ENCODE measurements at places on chromosomes 1 and 21.

DNA sequence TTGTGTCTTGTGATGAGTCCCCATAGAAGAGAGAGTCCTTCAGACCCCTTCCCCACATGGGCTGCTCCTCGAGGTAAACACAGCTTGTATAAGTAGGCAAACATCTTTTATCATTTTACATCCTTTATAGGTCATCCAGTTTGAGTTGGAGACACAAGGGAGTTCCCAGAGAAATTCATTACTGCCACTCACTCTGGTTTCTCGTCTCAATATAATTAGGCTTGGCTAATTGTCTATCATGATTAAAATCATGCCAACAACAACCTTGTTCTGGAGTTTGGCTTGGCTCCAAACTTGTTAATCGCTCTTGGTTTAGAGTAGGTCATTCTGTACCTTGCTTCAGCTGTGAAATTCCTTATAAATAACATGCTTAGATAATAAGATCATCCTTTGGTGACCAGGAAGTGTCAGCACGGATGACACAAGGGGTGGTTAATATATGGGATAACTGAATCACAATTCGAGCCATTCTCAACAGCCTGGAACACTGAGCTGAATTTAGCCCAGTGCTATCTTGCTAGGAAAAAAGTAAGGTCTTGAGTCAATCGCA, 70.7 kb upstream of the DAB1 start:
- DNase-seq, result no peak

DNA sequence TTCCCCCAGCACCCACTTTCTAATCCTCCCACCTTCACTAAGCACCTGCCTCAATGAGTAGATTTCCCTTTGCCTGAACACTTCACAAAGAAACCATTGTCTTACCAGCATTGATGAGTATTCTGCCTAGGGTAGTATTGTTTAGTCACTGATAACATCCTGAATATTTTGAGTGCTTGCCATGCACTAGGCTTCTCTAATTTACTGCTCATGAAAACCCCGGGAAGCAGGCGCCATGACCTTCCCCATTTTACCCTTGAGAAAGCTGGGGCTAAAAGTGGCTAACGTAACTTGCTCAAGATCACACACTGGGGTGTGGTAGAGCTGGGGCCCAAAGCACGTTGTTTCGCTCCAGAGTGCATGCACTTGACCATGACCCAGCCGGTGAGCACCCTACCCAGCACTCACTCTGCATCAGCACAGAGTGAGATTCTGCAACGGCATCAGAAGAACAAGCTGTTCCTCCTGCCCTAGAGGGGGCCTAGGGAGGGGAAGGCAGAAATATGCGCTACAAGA, 10.6 kb upstream of the F3 start:
- DNase-seq, result no peak

DNA sequence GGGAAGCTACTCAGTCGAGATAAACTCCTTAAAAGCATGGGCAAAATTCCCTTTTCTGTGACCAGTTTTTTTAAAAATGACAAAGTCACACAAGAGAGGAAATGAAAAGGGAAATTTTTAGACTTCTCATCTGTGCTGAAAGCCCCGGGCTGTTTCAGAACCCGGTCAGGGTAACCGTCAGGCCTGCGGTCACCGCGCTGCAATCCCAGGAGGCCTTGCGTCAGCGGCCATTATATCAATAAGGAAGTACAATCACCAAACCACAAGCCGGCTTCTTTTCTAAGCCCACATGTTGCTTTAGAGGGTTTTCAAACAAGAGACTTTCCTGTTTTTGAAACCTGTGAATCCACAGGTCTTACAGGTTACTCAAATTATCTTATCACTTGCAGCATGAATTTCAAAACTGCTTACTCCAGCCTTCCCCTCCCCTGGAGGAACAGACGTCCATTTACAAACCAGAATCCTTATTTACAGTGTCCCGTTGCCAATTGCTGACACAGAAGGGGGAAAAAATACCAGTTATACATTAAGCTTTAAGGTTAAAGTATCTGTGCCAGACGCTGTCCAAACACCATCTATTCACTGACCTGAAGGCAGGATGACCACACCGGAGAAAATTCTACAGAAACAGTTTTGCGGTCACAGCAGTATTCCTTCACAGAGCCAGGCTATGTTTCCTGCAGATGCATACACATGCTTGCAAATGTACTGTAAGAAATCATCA, 165.3 kb downstream of the TOMM20 start:
- no peak for DNase-seq

GRCh38 chr1:212791261-212791675, 309 bp downstream of the NSL1 start:
- DNase-seq, result peak; percentile 35

DNA sequence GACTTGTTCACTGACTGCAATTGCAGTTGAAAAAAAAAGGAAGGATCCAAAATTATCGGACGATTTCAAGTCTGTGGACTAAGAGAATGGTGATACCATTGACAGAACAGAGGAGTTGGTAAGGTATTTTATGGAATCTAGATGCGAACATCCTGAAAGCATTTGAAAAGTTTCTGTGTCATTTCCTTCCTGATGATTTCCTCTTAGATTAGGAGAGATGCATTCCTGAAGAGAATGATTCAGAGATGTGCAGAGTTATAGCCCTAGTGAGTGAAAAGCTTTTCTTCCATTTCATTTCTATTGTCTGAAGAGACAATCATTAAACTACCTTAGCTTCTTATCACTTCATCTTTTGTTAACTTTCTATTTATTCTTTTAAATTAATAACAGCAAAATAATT, 200.0 kb downstream of the KCNK2 start:
- no peak for DNase-seq

DNA sequence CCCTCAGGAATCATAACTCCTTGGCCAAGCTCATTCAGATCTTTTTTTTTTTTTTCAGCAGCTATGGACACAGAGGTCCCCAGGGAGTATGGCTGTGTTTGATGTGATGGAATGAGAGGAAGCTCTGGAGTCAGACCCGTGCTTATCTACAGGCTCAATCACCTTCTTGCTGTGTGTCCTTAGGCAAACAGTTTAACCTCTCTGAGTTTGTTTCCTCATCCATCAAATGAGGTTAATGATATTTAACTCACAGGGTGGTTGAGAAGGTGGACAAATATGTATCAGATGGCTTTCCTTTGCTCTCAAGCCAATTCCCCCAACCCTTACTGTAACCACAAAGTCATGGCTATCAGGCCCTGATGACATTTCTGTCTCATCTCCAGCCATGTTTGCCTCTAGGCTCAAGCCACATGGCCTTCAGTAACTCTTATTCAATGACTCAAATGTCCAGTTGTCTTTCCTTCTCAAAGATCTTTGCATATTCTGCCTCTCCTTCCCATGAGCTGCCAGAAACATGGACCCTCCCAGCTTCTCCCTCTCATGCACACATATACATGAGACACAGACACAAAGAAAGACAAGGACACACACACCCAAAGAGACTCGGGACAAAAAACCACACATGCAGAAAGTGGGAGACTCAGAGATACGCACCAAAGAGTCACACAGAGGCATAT, 303.5 kb upstream of the KAZN start:
- DNase-seq, result no peak

DNA sequence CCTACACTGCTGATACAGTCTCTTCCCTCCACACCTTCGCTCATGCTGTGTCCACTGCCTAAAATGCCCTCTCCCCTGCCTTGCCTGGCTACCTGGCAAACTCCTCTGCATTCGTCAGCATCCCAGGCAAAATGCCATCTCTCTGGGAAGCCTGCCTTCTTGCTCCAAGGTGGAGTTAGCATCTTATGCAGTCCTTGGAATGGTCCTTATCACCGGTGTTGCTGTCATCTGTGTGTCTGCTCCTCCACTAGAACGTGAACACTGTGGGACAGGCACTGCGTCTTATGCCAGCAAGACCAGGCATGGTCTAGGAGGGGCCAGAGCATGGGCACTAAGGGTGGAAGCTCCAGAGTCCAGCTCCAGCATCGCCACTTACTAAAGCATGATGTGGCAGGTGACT, 211.8 kb downstream of the MATN1 start:
- no peak for DNase-seq

GRCh38 chr1:30777904-30778153, 20.3 kb upstream of the LAPTM5 start:
- no peak for DNase-seq

- no peak for DNase-seq
Observed at GRCh38 chr1:93200086-93200620, 19.6 kb downstream of the CCDC18 start.

DNA sequence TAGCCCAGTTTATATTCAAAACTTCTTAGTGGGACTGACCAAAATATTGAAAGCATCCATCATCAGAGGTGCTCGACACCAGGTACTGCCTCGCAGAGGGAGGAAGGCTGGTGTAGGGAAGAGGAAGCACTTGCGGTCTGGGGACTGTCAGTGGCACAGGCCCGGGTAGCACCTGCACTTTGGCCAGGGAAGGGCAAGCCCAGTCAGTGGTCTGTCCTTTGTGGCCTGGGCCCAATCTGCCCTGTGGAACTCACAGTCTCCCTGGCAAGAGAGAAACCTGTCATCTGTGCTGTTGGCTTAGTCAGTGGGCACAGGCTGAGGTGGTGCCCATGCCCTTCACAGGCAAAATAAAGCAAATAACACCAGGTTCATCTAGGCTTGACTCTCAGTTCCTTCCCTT, 77.4 kb downstream of the SYT6 start:
- no peak for DNase-seq

- DNase-seq, result no peak
Observed at GRCh38 chr21:45471525-45472221, 66.7 kb downstream of the COL18A1 start.

DNA sequence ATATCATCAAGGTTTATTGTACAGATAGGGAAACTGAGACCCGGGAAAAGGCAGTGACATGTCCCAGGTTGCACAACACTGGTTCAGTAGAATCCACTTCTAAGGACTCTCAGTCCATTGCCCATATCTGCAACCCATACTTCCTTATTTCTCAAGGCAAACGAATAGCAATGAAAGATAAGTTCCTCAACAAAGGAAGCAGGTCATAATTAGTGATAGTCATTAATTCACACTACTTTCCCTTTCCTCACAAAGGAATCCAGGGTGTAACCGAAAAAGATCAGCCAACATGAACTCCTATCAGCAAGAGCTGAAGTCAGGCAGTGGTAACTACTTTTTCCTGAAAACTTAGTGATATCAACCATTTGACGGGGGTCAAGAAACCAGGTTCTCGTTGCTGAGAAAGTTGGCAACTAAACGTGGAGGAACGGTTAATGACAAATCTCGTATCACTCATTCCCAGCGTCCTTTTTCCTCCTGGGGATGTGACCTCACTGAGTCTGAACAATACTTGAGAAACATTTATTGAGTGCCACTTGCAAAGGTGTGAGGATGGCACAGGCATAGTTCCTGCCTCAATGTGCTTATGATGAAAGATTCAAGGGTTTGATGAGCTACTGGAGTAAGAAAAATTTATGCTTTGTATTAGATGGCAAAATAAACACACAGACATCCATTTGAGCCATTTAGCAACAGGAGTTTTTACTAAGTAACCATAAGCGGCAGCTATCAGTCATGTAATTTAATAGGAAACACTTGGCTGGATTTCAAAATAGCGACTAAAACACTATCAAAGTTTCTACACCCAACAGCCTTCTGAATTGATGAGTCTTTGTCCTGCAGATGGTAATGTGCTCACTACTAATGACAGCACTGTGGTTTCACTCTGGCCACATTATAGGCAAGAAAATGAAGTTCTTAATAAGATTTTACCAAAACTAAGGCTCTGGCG, 82.3 kb downstream of the PLPP3 start:
- peak; percentile 7 for DNase-seq

DNA sequence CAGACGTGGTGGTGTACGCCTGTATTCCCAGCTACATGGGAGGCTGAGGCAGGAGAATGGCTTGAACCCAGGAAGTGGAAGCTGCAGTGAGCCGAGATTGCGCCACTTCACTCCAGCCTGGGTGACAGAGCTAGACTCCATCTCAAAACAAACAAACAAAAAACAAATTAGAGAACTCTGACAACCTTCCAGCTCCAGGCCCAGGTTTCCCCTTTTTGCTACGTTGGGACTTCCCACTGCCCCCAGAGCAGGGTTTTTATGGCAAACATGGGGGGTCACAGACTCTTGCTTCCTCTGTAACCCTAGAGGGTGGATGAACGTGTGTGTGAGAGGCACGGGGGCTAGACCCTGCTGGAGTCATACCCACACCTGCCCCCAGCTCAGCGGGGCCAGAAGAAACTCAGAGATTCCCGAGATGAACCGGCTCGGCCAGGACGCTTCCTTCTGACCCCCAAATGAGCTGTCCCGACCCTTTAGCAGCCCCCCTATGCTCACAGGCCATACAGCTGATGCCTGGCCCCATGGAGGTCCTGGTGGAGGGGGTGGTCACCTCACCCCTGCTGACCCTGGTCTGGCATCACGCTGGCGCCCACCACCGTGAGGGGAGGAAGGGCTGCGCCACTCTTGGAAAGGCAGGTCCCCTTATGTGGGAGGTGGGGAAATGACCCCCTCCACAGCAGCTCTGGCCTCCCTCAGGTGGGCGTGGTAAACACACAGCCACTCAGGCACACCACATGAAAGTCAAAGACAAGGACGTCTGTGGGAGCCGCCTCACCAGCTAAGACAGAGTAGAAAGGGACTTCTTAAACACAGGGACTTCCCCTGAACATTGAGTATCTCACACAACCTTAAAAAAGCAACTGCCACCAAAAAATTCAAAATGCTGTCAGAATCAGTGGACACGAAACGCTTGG, 7.1 kb downstream of the GPR157 start:
- DNase-seq, result no peak

- peak; percentile 21 for DNase-seq
Observed at GRCh38 chr1:169527451-169528214, 41.9 kb upstream of the SLC19A2 start.

GRCh38 chr1:246117066-246117791, 389.9 kb downstream of the SMYD3 start:
- DNase-seq, result peak; percentile 43

DNA sequence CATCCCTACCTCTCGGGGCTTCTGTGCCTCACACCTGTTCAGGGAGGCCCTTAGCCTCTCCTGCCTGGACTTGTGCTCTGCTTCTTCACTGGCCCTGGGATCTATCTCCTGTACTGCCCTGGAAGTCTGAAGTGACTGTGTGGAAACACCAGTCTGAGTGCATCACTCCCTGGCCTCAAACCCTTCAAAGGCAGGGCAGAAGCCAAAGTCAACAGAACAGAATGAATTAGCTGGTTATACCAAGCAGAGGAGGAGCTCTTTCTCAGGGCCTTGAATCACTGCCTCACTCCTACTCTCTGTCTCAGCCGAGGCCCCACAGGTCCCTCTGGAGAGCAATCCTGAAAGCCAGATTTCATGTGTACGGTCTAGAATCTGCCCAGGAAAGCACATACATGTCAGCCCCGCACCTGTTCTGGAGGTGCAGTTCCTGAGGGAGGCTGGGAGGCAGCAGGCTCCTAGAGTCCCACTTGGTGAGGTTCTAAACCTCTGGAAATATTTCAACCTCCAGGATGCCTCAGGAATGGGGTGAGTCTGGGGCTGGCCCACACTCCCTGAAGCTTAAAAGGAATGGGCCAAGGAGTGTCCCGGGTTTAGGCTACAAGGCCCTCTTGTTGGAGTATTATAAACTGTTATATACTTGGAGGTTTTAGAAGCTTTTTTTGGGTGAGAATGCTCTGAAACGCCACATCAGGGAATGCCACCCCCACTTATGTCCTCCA, 98.3 kb downstream of the ABCA4 start:
- no peak for DNase-seq
